Suprapubic skin (tissue), 4 donors: ENCODE measurements at places on chromosomes 5 and 9.

GRCh38 chr9:2363138-2363745, 258.3 kb upstream of the VLDLR start:
- no peak for DNase-seq

GRCh38 chr5:175223291-175223690, 220.7 kb downstream of the DRD1 start:
- DNase-seq: no peak

GRCh38 chr9:4235871-4236804, 63.7 kb downstream of the GLIS3 start:
- no peak for DNase-seq

GRCh38 chr5:170633235-170634081, 129.6 kb downstream of the KCNIP1 start:
- DNase-seq: no peak

GRCh38 chr9:110619831-110620230, 40.3 kb upstream of the SVEP1 start:
- no peak for DNase-seq

- DNase-seq: no peak
These were observed 43.1 kb downstream of the COL27A1 start for GRCh38 chr9:114198249-114199040.

DNA sequence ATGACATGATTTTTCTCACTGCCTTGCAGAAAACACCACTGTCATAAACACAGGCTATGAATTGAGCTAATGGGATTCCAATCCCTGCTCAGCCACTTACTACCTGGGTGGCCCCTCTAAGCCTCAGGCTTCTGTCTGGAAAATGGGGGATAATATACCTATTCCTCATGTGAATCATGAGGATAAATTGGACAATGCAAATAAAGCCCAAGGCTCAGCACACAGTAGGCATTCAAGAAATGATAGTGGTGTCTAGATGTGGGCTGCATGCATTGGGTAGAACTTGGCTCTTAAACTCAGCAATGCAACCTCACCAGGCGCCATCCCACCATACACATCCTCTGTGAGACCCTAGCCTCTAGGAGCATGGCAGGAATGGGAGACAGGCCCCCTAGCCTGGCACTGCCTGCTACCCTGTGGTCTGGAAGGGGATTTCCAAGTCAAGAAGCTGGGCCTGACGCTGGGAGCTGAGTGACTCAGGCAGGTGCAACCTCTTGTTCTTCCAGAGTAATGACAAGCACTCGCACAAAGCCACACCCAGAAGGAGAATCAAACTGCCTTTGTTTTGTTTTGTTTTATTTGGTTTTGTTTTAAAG, 2.3 kb upstream of the TNIP1 start:
- no peak for DNase-seq

- DNase-seq: no peak
These were observed 69.3 kb downstream of the MACIR start for GRCh38 chr5:103327893-103328292.

GRCh38 chr9:6619909-6620308, 25.6 kb downstream of the GLDC start:
- DNase-seq: no peak

DNA sequence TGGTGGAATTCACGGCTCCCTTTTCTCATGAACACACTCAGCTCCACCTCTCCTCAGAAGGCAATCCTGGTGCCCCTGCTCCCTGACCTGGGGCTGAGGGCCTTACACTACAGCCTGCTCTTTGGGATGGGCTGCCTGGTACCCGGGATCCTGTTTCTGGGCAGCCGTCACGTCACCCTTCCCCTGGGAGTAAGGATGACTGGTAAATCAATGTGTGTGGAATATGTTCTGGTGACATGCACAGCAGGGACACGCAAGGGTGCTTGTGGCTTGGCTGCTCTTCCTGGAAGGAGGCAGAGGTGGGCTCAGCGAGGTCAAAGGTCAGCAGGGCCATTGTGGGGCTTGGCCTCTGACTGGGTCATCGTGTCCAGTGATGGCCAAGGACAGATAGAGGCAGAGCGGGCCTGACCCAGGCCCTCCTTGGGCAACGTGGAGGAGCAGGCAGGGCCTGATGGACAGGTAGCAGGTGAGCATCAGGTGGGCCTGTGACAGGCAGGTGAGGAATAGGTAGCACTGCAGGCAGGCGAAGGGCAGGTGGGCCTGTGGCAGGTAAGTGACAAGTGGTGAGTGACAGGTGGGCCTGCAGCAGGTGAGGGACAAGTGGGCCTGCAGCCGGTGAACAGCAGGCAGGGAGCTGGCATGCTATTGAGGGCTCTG, 399.4 kb upstream of the IRX4 start:
- DNase-seq: no peak

GRCh38 chr5:981456-981855, 27.1 kb upstream of the NKD2 start:
- DNase-seq: no peak

DNA sequence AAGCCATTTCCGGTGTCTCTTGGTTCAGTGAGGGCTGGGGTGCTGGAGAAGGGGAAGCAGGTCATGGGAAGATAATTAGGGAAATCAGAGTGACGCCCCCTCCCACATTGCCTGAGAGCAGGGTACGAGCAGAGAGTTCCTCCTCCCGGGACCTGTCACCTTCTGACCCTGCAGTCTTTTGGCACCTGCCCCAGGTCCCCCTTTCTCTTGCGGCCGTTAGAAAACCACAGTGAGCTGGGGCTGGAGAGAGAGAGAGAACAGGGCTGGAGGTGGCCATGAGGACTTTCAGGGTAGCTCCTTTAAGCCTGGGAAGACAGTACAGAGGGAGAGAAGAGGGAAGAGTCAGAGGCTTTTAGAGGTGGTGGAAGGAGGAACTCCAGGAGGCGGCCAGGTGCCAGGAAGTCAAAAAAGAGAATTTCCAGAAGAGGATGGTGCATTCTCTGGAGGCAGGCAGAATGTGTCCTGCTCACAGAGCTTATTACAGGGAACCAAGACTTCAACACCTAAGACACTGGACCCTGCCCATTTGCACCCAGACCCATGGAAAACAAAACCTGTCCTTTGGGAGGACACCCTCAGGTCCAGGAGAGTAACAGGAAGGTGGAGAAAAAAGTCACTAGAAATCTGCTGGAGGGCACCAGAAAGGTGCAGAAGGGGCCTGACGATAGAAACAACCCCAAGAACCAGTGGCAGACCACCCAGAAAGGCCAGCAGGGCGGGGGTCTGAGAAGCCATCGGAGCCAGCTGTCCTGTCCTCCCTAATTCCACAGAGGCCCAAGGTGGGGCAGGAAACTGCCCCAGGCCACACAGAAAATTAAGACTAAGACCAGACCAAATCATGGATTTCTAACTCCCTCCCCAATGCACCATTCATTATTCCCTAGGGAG, 6.5 kb upstream of the ACSL6 start:
- peak; percentile 38 for DNase-seq

GRCh38 chr9:21554813-21555212, 72.7 kb upstream of the IFNE start:
- no peak for DNase-seq

GRCh38 chr9:22210262-22210661, 201.2 kb upstream of the CDKN2B start:
- no peak for DNase-seq

DNA sequence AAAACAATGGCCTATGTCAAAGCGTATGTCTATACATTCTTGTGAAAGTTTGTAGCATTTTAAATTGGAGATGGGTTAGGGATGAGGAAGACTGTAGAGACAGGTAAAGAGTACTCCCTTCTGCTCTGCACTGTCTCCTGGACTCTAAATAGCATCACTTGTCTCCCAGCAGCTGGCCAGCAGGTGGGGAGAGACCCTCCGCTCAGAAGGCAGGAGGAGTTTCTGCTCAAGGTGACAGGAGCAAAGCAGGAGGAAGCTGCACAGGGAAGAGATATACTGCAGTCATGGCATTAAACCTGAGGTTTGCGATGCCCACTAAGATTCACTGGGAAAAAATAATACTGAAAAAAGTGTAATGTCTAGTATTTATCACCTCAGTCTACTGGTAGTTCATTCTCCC, 10.7 kb upstream of the ASTN2 start:
- DNase-seq: no peak

DNA sequence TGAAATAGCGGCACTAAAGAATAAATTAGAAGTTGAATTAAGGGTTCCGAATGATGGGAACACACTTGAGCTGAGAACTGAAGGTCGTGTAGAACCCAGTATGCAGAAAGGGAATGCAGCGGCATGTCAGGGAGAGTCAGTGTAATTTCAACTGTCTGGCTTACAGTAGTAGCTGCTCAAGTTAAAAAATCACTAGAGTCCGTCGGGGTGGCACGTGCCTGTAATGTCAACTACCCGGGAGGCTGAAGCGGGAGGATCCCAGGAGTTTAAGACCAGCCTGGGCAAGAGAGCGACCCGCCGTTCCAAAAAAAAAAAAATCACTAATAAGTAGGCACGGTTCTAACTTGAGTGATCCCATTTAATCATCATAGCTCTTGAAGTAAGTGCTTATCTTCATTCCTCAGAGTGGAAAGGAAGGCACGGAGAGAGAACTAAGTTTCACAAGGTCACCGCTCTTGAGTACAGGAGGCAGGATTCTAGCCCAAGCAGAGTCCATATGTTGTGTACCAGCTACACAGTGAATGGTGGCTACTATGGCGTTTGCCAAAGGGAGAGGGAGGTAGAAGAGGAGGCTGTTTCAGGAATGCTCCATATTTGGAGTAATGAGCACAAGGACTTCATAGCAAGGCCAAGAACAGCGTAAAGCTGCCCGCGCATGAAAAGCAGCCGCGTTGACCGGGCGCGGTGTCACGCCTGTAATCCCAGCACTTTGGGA, 831 bp downstream of the RMRP start:
- DNase-seq: no peak

DNA sequence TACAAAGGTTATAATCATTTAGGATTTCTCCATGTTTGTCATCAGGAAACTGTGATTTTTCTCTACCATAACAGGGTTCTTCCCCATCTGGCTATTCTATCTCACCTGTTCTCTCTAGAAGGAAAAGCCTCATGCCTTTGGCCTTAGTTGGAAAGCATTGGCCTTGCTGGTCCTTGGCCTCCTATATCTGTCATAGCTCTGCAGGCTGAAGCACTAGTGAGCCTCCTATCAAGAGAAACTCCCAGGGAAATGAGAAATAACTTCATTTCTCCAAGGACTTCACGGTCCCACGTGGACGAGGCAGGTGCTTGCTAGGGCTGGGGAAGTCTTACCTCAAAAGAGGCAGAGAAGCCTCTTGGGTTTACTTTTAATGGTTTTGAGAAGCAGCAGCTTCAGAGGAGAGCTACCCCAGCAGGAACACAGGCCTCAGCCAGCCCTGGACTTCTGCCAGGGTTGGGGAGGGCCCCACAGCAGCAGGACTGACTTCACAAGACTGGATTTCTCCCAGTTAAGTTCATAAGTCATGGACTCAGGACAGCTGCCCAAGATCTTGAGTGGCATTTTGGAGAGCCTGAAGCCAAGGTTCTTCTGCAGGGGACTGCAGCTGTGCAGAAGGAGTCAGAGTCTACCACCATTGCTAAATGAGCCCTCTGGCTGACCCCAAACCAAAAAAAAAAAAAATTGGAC, 15.8 kb upstream of the PSAT1 start:
- DNase-seq: no peak

GRCh38 chr9:15191378-15191777, 115.6 kb downstream of the TTC39B start:
- DNase-seq: no peak

- no peak for DNase-seq
These were observed 12.1 kb downstream of the BSPRY start for GRCh38 chr9:113361304-113362018.

DNA sequence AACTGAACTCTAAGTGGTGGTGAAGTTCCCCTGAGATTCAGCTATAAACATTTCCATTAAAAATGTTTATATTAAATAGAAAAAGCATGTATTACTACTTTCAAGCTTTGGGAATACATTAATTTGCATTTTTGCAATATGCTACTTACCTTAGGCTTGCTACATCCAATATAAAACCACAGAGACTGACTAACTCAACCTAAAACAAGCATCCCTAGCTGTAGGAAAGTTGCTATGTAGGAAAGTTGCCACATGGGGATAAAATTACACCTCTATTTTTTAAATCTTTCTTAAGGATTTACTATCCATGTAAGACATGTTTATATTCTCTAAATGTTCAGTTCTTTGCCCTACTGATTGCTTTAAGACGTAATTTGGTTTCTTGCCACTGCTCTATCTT, 12.8 kb downstream of the SCAMP1 start:
- no peak for DNase-seq

DNA sequence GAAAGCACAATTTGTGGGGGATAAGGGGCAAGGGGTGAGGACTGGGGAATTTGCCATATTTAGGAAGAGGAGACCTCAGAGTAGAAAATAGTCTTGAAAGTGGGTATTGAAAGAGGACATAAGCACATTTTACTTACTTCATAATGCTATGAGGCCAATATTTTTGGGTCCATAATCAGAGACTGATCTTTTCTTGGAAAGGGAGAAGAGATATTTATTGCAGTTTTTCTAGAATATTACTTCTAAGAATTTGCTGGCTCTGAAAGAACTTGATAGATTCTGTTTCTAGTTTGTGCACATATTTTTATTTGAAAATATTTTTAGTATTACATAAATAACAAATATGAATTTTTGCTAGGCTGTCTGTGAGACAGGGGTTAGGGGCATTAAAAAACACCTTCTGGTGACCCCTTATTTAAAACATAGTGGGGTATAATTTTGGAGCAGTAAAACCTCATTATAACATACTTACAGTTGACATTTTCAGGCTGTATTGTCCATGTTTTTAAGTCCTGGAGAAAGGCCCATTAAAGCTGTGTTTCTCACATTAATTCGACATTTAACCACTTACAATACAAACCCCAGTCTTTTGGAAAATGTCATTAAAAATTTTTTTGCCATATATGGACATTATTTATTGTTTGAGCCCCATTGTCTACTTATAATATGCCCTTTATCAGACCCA, 118.9 kb upstream of the NFIB start:
- DNase-seq: no peak
